ENCODE measurements at places on chromosomes 13 and 19.

- DNase-seq, result no peak
Measured at GRCh38 chr13:99969453-99969918, 2.1 kb downstream of the ZIC5 start.

- DNase-seq, result no peak
Measured at GRCh38 chr13:52695856-52696255, 43.2 kb downstream of the SUGT1 start.

DNA sequence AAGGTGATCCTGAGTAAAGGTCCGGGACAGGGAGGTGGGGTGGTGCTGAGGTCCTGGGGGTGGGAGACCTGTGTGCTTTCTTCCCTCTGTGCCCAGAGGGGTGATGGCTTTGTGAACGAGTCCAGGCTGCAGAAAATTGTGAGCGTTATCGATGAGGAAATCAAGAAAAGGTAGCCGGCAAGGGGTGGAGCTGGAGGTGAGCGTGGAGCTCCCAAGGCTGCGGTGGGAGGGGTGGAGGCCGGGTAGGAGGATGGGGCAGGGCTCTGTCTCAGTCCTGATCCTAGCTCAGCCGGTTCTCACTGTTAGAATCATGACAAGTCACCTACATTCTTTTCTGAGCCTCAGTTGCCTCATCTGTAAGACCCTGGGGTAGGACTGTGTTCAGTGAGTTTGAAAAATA, 4.0 kb downstream of the SELENOV start:
- DNase-seq, result no peak

- no peak for DNase-seq
Measured at GRCh38 chr19:14835011-14835410, at the start of the genes OR7A5 and OR7C1. Gene OR7A5, minus strand, starts transcription at chr19:14835185. Its CDS starts 6,944 bp downstream, at chr19:14828241. Gene OR7C1, minus strand, starts transcription at chr19:14835185. Its CDS starts 35,049 bp downstream, at chr19:14800136.

- DNase-seq, result no peak
Measured at GRCh38 chr19:34964598-34964997, 569 bp upstream of the ZNF792 start.

GRCh38 chr19:584240-585001, 5.3 kb upstream of the HCN2 start:
- DNase-seq, result peak; percentile 68

- peak; percentile 94 for DNase-seq
Measured at GRCh38 chr19:18097217-18097992, at the start of gene MAST3. Gene MAST3, plus strand, starts transcription at chr19:18097778. Its CDS starts 15 bp downstream, at chr19:18097793.

DNA sequence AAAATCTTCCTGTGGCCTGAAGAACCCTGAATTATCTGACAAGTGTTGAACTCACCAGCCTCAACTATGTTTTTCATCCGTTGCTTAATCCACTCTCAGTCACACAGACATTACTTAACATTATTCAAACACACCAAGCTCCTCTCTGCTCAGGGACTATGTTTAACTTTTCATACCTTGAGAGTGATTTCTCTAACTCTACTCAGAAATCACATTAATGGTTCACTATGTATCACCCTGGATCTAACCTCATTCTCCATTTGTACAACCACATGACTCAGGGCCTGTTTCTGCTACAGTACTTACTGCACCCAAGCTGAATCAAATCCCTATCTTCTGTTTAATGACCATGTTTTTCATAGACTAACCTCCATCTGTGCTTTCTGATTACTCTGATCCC, 553.7 kb upstream of the PRR20A start:
- no peak for DNase-seq

DNA sequence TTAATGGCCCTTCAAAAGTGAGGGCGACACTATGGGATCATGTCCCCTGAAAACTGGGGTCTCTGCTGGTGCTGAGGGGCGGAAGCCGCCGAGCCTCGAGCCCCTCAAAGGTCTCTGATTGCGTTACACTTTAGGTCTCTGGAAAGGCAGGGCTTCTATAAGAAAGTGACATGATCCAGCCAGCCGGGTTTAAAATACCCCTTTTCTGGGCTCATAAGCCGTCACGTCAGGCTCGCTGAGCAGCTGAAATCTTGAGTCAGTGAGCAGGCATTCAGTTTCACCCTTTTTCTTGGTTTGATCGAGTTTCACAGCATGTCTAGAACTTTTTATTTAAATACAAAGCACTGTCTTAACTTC, 600 bp upstream of the HMGB1 start:
- DNase-seq, result no peak

DNA sequence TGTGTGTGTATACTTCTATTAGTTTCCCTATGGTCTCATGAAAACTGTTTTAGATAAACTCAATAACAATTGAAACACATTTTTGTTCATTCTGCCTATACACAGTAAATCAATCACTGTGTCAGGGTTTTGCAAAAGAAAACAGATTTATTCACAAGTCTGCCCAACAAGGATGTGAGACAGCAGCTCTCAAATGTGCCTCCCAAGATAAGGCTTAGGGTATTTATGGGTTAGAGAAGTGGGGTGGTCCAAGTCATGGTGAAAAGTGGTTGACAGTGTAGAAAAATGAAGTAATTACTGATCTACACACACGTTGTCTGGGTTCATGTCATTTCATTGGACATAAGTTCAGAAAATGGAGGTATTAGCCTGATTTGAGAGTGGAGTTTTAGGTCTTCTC, 844.6 kb downstream of the SLITRK6 start:
- DNase-seq, result no peak

DNA sequence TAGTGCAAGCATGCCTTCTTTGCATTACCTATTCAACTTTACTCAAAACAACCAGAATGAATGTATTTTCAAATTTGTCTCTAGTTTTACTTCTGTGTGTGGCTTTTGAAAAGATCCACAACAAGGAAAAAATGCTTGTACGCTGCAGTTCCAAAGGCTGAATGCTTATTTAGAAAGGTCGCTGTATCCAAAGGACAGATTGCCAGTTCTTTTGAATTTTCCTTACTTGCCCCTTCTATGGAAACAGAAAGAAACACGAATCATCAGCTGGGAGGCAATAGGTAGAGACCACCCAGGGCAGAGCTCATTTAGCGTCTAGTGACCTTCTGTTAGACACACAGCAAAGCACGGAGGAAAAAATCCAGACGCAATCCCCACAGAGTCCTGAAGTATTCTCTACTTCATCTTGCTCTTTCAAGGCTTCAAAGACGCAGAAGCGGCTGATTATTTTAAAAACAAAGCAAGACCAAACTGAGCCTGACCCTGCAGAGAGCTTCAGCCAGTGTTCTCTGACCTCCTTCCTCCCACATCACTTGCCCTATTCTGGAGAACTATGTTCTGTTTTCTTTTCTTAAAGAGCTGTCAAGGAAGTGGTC, 674.6 kb upstream of the SGCG start:
- DNase-seq, result no peak

DNA sequence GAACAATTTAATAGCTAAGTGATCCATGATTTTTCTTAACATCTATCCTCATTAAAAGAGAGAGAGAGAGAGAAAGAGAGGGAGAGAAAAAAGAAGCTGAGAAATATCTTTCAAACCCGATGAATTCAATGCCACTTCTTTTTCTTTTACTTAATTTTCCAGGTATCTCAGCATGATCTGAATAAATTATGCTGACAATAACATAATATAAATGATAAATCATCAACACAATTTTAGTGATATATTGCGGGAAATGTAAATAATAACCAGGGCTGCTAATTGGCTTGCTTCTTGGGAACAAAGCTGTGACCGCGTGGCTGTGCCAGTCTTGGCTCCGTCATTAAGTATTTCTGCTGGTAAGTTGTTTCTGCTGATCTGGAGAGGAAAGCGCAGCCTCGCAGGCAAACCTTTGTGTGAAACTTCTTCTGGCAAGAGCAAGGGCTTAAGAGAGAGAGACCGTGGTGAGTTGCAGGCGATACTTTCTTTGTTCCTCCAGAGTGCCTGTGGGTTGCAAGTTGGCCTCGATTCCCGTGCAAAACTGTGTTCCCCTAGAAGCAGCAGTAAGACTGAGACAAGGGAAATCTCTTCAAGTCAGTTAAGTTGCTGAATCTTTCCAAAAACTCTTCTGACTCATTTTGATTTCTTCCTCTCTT, 489.1 kb upstream of the TSHZ3 start:
- no peak for DNase-seq

DNA sequence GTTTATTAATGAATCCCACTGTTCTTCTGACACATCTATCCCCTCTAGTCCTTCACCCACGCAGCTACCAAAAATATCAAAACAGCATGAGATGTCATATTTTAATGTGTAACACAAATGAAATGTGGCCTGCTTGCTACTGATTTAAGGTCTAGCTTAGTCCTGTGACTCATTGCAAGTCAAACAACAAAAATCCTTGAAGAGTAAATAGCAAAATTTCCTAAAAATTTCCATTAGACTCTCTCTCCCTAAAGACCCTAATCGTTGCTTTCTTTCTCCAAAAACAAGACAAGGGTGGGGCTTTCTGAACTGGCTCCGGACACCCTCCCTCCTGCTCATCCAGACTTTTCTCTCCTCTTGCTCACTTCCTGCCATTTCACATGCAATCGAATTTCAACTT, 99.9 kb upstream of the IPO5 start:
- DNase-seq, result no peak

DNA sequence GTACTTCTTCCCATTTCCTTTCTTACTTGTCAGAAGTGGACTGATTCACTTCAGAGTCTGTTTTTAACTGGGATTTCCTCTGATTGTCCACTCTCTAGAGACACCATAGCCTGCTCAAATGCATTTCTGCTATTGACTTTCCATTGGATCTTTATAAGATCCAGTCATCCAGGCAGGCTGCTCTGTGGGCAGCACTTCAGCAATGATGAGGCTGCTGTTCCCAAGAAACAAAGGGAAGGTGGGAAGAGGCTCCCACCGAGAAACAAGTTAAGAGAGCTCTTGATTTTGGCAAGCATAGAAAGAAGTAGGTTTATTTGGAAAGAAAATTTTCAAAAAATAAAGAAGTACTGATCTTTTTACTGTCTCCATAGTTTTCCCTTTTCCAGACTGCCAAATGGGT, 125.8 kb upstream of the STARD13 start:
- DNase-seq, result no peak

- no peak for DNase-seq
Measured at GRCh38 chr19:1455002-1455335, 5.0 kb downstream of the APC2 start.

GRCh38 chr19:38684078-38684861, 36.8 kb downstream of the ACTN4 start:
- peak; percentile 53 for DNase-seq

- peak; percentile 3 for DNase-seq
Measured at GRCh38 chr13:43786766-43787517, at the start of gene ENOX1. Gene ENOX1, minus strand, starts transcription at chr13:43786972.

DNA sequence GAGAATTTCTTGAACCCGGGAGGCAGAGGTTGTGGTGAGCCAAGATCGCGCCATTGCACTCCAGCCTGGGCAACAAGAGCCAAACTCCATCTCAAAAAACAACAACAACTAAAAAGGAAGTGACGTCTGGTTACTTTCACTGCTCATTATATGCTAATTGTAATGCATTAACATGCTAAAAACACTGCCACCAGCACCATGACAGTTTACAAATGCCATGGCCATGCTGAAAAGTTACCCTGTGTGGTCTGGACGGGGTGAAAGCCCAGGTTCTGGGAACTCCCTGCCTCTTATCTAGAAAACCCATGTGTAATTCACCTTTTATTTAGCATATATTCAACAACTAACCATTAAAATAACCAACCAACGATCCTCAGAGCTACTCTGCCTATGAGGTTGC, 28.1 kb downstream of the CPT1C start:
- no peak for DNase-seq

DNA sequence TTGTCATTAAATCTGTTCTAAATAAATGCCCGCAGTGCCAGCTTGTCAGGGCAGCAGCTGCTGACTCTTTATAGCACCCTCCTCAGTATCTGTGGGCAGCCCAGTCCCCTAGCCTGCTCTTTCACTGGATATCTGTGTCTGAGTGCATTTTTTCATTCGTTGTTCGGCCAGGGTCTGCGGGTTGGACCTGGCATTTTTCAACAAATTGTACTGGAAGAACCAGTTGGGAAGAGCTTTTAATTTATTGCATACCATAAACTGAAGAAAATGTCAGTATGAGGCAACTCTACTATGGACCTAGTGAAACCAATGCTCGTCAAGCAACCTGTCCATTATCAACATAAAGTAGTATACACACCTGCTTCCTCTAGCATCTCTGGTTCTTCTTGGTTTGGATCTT, 8.6 kb downstream of the NLRP13 start:
- no peak for DNase-seq

GRCh38 chr13:29548722-29549121, 46.8 kb downstream of the SLC7A1 start:
- no peak for DNase-seq

DNA sequence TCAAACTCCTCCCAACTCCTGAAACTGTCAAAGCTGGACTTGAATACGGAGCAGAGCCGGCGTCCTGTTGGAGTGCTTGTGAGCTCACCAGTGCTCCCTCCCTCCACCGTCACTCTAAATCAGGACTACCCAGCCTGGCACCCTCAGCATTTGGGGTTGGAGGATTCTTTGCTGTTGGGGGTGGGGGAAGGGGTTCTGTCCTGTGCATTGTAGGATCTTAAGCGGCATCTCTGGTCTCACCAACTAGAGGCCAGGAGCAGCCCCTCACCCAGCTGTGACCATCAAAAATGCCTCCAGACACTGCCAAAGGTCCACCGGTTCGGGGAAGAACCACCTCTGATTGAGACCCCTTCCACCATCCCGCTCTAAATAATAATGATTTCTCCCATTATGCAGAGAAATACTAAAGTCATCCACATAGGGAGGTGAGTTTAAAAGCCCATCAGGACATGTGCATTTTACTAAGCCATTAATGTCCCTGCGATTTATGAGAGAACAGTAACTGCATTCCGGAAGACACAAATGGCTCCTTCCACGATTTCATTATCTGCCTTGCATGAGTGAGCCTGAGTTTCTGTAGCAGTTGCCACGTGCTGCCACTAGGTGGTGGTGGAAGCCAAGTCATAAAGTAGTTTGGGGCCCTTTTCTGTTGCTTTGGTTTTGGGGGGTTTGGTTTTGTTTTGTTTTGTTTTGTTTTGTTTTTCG, 16.1 kb upstream of the USP29 start:
- DNase-seq, result peak; percentile 63

DNA sequence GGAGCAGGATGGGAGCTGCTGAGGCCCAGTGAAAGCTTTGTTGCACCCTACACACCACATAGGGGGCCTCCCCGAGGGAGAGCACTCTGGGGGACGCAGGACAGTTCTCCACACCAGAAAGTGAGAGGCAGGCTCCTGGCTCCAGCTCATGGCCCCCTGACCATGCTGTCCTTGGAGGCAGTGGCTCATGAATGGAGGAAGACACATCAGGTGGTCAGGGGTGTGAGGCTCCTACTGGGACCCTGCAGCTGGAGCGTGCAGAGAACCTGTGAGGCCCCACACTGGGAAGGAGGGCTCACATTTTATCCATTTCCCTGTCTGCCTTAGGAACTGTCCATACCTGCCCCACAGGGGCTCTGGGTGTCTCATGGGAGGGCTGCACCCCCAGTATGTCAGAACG, 85.3 kb downstream of the ZNF536 start:
- DNase-seq, result no peak

- no peak for DNase-seq
Measured at GRCh38 chr19:6232601-6233055, 47.1 kb downstream of the MLLT1 start.

- DNase-seq, result no peak
Measured at GRCh38 chr19:31353833-31354232, 4.6 kb upstream of the TSHZ3 start.

GRCh38 chr13:77219401-77219800, 107.5 kb downstream of the MYCBP2 start:
- DNase-seq, result no peak
